Activated T-cell treated with anti-CD3 and anti-CD28 coated beads, Interleukin-2, amount 50 U/mL, for 1 hour (primary cell): ENCODE measurements at places on chromosomes 11 and 22.
A peak's percentile ranks its signal among the peaks of the same experiment; 100 is the strongest.

GRCh38 chr22:19992481-19992911 lies 24.1 kb downstream of the ARVCF start:
- no peak for DNase-seq

DNA sequence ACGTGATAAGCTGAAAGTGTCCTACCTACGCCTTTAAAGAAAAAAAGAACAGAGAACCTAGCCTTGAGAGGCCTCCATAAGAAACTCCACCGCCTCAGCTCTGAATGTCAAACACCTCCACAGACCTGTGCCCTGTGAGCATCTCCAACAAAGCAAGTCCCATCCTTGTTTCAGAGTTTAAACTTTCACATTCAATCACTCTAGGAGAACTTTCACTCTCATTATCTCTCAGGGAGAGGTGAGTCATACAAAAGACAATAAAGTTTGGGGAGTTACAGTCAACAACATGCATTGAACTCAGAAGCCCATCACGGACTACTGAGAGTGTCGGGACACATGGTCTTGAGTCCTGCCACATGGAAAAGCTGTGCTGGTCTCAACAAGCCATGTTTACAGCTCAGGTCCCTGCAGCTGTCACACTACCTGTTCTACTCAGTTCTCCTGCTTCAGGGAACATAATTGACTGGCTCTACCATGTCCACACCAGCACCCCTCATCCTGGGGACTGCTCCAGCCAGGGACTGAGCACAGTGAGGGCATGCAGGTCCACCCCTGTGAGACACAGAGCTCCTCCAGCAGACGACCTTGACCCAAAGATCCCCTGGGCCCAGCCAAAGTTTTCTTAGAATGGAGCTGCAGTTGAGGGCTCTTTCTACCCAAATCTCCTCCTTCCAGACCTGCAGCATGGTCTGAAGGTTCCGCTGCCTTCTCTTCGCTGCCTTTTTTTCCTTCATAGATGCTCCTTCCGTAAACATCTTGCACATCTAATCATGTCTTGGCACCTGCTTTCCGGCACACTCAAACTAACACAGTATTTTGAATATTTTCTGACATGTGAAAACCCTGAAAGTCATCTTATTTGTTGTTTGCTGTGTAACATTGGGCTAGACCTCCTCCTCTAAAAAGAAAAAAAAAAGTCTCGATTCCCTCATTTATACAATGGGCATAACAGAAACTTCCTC lies 114.9 kb downstream of the ETS1 start:
- DNase-seq: peak; percentile 59

- DNase-seq: no peak
Observed at GRCh38 chr11:26187639-26188038, 144.3 kb upstream of the ANO3 start.

- DNase-seq: no peak
Observed at GRCh38 chr11:130872513-130872912, 43.8 kb downstream of the SNX19 start.

- DNase-seq: no peak
Observed at GRCh38 chr11:72989727-72990126, 152.4 kb downstream of the FCHSD2 start.

DNA sequence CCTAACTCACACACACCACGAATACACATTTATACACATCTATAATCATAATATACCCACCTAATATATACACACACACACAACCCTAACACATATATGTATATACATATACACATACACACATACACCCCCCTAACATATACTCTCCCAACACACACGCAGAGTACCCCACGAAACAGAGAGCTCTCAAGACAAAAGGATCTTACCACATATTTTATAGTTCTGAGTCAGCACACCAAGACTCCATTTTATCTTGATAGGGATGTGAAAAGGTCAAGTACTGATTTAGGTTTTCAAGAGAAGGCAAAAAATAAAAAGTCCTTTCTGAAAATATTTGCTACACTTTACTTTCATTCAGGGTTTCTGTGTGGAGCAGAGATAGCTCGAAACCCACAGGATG lies 1207.2 kb downstream of the LRRC4C start:
- DNase-seq: no peak

DNA sequence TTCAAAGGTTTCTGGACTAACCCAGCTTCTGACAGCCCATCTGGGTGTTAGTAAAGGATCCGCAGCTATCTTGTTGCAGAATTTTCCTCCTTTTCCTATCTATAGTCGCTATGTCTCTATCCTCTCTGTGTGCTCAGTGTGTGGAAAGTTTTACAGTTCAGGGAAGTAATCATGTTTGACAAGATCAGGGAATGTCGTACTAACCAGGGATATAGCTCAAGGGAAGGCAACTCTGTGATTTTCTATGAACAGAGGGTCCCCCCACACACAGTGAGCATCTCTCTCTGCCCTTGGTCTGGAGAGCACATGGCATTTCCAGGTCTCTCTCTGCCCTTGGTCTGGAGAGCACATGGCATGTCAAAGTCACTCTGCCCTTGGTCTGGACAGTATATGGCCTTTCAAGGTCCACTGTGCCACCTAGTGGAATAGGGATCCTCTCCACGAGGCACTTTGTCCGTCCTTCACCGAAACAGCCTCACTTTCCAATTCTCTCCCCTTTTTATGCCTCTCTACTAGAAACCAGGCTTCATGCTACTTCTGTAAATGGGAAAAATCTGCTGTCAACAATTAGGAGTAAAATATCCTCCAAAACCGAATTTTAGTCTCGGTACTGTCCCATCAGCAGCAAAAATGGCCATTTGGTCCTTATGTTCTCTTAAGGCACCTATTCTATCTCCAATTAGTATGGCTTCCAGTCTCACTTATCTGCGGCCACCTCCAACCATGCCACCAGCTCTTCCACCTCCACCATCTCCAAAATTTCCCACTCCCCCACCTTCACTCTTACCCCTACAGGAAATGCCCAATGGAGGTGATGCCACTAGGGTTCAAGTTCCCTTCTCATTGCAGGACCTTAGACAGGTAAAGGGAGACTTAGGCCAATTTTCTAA lies 88.7 kb downstream of the IGLL5 start:
- no peak for DNase-seq

GRCh38 chr11:58127350-58127749 lies 2.0 kb upstream of the OR9I1 start:
- no peak for DNase-seq

DNA sequence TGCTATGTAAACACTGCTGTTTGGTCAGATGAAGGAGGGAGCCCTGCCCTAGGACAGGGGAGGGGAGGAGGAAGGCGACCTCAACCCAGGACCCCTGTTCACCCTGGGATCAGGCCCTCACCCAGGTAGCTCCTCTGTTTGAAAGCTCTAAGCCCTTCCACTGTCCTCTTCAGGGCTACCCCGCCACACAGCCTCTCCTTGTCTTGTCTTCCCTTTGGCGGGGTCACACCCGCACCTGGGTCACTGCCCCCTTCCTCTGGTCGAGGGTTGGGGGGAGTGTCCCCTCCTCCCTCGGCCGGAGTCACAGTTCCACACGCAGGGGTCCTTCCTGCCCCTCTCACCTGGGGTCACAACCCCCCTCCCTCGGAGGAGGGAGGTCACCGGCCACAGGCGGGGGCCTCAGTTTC lies 463 bp upstream of the PTPMT1 start:
- DNase-seq: peak; percentile 27

GRCh38 chr11:64679846-64680245 lies 43.2 kb downstream of the NRXN2 start:
- no peak for DNase-seq

GRCh38 chr22:41660416-41660815 lies 28.3 kb downstream of the SNU13 start:
- DNase-seq: no peak

- no peak for DNase-seq
Observed at GRCh38 chr11:64834723-64835615, 9.5 kb downstream of the CDC42BPG start.

GRCh38 chr11:18171377-18172000 lies 1.1 kb upstream of the MRGPRX4 start:
- DNase-seq: no peak

DNA sequence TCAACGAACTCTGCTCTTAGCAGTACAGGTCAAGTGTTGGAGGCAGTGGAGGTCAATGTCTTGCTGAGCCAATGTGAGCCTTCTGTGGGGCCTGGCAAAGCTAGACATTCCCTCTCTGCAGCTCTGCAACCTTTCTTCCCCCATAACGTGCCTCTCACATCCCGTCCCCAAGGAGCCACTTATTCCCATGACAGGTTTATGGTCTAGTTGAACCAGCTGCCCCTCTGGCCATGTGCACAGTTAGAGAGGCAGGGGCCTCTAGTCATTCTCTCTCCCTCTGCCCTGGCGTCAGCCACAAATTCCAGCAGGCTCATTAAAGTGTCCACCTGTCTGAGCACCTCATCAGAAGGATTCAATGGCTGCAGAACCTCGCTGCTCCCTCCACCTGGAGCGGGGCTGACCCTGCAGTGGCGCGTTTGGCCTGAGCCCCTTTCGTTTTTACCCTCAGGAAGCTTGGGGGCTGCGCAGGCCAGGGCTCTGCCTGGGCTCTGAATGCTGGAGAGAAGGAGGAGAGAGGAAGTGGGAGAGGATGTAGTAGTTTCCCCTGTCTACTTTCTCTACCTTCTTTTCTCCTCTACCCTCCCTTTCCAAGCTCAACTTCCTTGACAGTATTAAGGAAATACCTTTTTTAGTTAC lies 302.1 kb upstream of the B3GAT1 start:
- DNase-seq: no peak

DNA sequence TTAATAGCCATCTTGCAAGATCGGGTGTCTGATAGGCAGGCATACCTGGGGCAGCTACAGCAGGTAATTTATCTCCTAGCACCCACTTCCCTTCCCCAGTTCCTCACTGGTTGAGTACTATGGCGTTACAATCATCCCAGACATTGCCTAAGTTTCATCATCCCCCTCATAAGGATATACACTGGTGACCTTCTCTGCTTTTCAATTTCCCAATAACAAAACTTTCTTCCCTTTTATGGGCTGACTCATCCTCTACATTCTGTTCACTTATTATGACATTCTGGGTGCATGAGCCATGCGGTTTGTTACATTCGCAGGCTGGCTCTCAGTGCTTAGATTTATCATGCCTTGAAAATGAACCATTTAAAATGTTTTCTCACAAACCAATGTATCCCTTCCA lies 5.0 kb upstream of the MRPL11 start:
- no peak for DNase-seq

GRCh38 chr11:14007566-14007965 lies 45.0 kb downstream of the SPON1 start:
- DNase-seq: no peak

GRCh38 chr11:130721736-130722135 lies 194.5 kb downstream of the SNX19 start:
- DNase-seq: no peak

GRCh38 chr11:105227363-105227762 lies 87.8 kb upstream of the CARD18 start:
- no peak for DNase-seq

DNA sequence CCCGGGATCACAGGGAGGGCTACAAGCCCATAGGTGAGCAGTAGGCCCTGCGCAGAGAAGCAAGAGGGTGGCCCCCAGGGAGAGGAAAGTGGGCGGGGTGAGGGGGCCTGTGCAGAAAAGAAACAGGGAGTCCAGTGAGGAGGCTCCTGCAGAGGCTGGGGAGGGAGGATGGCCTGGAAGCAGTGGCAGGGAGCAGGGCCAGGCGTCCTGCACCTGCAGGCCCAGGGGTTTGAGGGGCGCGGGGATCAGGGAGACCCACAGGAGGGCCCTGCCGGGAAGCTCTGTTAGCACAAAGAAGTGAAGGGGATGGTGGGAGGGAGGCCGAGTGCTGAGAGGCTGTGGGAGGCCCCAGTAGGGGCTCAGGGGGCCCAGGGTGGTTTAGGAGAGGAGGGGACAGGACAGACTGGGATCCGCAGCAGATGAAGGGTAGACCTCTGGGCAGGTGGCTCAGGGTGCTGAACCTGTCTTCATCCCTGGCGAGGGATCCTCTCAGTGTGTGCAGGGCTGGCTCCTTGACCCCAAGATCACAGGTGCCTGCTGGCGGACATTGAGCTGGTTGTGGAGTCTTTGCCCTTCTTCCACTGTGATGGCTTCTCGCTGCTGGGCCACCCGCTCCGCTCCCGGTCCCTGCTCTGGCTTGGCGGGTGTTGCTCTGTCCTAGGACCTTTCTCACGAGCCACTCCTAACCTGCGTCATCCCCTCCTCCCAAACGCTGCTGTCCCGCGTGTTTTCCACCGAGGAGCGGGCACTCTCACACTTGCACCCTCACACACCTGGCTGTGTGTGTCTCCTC lies 31.8 kb upstream of the CELSR1 start:
- DNase-seq: no peak

- DNase-seq: peak; percentile 38
Observed at GRCh38 chr11:14577835-14578529, 57.8 kb upstream of the PSMA1 start.

DNA sequence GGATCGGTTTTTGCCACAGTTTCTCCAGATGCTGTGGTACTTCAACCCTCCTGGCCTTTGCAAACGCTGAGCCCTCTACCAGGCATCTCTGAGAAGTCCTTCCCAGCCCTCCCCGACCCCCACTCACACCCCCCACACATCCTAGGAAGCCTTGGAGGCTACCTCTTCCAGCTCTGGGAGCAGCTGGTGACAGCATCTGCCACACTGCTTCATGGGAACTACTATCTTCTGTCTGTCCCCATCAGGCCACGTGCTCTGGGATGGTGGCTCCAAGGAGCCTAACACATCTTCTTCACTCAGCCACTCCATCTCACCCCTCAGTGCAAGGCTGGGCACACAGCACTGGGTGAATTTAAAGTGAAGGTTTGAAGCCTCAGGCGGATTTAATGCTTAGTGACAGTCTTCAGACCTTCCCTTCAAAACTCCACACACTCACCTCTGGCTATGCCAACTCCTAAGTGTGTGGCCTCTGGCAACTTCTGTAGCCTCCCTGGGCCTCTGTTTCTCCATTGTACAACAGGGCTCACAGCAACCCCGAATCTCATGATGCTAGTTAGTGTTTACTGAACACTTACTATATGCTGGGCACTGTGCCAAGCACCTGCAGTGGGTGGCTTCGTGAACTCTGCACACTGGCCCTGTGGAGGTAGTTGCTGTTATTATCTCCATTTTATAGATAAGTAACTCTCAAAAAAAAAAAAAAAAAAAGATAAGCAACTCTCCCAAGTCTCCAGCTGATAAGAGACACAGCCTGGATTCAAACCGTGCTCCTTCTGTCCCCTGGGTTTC lies 7.3 kb upstream of the TP53I11 start:
- DNase-seq: no peak
